CD4-positive, alpha-beta T cell treated with Interleukin-1 beta for 1 hour (primary cell): ENCODE measurements at places on chromosomes 1 and 21.

DNA sequence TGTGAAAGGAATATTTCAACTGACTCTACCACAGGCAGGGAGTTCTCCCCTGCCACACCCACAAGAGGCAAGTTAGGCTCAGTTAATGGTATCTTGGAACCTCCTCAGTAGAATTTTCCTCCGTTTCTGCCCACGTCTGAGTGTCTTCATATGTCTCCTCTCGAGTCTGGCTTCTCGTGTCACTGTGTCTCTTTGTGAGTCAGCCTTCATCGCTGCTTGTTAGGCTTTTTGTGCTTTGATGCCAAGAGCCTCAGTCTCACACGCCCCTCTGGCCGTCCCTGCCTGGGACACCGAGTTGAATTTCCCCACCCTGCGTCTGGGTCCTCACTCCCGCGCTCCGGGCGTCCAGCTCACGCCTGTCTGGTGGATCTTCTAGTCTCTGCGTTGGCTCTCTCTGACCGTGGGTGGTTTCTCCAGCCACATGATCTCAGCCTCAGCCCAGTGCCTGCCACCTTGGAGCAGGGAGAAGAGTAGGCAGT, 125.7 kb upstream of the GADD45A start:
- no peak for DNase-seq

DNA sequence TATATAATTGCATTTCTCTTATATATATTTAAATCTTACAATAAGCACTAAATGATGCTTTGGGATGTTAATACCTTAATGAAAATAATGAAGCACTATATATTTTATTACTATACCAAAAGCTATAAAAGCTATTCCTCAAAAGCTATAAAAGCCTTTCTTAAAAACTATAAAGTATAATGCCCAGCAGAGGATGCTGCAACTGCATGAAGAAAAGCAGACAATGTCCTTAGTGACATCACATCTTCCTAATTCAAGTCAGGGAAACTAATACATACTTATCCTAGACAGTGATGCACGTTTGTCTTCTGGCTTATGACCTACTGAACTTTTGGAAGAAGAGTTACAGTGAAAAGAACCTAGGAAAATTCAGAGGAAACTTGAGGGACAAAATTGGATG, 13.6 kb upstream of the C1orf185 start:
- no peak for DNase-seq

- no peak for DNase-seq
These were observed 11.6 kb upstream of the OR2G2 start for GRCh38 chr1:247576514-247576913.

- no peak for DNase-seq
These were observed 34.1 kb upstream of the SLC25A33 start for GRCh38 chr1:9505143-9505542.

DNA sequence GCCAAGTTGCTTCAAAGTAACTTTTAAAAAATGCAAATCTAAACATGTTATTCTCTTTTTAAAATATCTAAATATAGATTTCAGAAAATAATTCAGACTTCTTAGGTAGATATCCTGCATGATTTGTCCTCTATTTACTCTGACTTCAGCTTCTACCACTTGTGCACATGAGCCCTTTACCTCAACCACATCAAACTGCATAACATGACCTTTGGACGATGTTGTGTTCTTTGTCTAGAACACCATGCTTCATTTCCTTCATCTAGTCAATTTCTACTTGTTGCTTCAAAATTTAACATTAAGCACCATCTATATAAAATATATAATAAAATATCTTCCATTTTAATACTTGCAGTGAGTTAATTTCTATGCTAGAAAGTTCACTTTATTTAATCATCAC, 96.9 kb downstream of the PLPP3 start:
- DNase-seq, result no peak
